Effector CD8-positive, alpha-beta T cell (primary cell): ENCODE measurements at places on chromosomes 12 and 14.

GRCh38 chr12:5884285-5884684 is 60.8 kb downstream of the ANO2 start:
- no peak for DNase-seq

GRCh38 chr14:69331206-69331605 is 66.9 kb downstream of the ERH start:
- DNase-seq: no peak

DNA sequence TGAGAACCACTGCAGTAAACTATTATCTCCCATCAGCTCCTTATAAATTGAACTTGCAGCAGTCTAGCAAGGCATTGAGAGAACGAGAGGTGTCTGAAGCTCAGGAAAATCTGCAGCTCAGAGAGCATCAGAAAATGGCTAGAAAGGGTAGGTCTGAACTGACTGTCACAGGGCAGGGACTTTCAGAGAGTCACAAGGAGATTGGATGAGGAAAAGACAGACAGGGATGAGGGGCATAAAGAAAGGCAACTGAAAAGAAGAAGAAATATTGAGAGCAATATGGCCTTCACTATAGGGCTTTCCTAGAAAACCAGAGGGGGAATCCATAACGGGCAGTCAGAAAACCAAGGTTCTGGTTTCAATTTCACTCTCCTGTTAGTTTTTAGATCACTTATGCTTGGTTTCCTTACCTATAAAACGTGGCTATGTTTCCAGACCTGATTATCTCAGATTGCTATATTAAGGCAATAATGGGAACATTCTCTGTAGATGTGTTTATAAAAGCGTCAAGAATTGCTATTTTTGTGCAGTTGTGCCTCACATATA is 40.9 kb downstream of the PDE6H start:
- no peak for DNase-seq

- no peak for DNase-seq
Measured at GRCh38 chr14:91716999-91717398, 14.9 kb downstream of the CATSPERB start.

GRCh38 chr12:31361730-31362114 is 35.8 kb upstream of the SINHCAF start:
- DNase-seq: no peak

- DNase-seq: no peak
Measured at GRCh38 chr12:86719381-86719780, 463.2 kb upstream of the MGAT4C start.

DNA sequence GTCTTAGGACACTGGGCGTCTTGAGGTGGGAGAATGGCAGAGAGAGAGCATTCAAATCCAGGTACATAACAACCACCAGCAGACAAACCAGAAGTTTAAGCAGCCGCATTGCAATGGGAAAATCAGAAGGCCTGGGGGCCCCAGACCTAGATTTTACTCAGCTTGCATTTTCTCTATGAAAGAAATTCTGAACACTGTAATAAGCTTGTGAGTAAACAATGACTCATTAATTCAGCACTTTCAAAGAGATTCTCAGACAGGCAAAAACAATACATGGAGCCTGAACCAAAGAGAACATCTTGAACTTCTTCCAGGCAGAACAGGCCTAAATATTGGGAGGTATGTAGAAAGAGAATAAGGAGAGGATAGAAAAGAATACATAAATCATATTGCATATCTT is 69.8 kb upstream of the IFNG-AS1 start:
- no peak for DNase-seq

DNA sequence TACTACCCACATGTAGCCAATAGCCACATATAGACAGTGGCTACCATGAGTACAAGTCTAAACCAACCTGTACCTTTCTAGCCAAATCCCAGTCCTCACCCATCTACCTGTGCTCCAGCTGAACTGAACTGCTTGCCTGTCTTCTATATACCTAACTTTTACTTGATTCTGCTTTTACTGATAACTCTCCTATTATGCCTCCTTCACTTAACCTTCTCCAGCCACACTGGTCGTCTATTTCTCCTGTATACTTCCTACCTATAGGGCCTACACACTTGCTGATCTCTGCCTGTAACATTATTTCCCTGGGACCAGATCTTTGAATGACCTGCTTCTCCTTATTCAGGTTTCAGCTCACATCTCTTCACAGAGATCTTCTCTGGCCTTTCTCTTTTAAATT is 26.0 kb upstream of the MSRB3 start:
- DNase-seq: no peak

GRCh38 chr14:103333754-103334643 is at the start of gene EIF5:
Gene EIF5, plus strand, starts transcription at chr14:103334237. Its CDS starts 1,624 bp downstream, at chr14:103335861.
- DNase-seq: peak; percentile 97

DNA sequence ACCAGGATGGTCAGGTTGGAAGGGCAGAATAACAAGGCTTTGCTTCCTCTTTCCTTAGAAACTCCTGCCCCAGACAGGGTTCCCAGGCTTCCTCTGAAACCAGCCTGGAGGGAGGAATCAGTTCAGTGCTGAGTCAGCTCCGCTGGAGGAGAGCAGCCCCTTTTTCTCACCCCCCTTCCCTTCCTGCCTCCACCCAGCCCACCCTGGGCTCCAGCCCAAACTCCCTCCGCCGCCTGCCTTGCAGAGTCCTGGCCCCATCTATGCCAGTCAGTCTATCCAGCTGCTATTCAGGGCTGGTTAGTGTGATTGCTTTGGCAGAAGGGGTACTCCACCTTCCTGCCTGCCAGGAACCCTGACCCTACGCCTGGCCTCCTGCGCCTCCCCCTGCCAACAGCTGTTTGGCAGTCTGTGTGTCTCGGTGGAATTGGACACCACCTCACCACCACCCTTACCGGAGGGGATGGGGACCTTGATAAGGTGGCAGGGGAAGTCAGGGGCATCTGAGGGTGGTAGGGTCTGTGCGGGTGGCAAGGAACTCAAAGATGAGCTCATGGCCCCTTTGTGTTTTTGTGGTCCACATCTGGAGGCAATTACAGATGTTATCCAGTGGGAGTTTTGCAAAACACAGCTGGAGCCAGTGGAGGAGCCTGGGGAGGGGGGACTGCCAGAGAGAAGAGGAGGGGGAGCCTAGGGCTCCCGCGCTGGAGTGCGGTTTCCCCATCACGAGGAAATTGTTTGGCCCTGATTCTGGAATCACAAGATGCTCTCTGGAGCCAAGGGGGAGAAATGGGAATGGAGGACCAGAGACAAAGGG is 12.2 kb downstream of the MMP14 start:
- no peak for DNase-seq

GRCh38 chr12:93186131-93186530 is 191.6 kb upstream of the NUDT4 start:
- DNase-seq: no peak

DNA sequence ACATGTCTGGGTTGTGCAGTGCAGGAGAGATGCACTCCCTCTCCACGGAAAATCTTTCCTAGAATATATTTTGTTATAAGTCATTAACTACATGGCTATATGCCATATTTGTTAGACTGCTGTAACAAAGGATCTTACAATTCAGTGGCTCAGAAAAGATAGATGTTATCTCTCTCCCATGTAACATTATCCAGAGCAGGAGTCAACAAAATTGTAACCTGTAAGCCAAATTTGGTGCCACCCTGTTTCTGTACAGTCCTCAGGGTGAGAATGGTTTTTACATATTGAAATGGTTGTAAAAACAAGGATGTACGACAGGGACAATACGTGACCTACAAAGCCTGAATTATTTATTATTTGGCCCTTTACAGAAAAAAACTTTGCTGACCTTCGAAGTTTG is 155.5 kb downstream of the KIF21A start:
- DNase-seq: no peak

DNA sequence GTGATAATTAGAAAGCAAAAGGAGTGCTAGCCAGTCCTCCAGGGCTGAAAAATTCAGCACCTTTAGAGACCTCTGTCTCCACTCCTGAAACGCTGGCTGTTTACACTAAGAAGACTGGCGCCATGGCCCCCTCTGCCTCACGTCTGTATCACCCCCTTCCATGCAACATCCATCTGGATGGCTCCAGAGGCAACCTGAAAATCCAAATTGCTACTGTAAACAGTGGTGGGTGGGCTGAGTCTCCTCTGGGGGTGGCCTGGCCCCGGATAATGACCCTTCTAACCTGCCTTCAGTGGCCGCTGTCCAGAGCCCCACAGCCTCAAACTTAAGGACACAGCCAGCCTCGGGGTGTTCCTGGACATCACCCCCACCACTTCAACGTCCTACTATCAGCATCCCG is 1.4 kb downstream of the PRKD1 start:
- no peak for DNase-seq

GRCh38 chr14:39015964-39016577 is 87.0 kb downstream of the SEC23A start:
- DNase-seq: no peak

DNA sequence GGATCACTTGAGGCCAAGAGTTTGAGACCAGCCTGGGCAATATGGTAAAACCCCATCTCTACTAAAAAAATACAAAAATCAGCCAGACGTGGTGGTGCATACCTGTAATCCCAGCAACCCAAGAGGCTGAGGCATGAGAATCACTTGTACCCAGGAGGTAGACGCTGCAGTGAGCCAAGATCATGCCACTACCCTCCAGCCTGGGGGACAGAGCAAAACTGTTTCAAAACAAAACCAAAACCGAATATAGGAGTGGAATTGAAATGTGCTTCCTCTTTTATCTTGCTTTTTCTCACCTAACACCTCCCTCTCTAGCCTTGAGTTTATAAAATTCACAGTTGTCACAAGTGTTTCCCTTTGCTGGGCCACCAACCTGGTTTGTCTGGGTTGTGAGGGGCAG is 181.9 kb downstream of the PAH start:
- no peak for DNase-seq

DNA sequence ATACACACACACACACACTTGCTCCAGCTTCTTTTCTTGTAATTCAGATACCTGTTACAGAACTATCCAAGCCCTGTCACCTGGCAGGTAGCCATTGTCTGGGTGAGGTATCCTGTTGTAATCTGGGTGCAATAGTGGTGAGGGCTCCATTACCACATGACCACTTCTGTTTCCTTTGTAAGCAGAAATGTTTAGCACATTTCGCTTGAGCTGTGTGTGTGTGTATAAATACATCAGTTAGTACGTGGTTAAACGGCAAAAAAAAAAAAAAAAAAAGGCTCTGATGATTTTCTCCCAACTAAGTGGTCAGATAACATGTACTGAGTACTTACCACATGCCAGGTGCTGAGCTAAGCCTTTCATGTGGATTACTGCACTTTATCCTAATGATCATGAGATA is 129.3 kb upstream of the SSTR1 start:
- DNase-seq: peak; percentile 21
